Activated B cell treated with CpG ODN at 0.5 μM for 24 hours (primary cell): ENCODE measurements at places on chromosomes 11 and 22.

DNA sequence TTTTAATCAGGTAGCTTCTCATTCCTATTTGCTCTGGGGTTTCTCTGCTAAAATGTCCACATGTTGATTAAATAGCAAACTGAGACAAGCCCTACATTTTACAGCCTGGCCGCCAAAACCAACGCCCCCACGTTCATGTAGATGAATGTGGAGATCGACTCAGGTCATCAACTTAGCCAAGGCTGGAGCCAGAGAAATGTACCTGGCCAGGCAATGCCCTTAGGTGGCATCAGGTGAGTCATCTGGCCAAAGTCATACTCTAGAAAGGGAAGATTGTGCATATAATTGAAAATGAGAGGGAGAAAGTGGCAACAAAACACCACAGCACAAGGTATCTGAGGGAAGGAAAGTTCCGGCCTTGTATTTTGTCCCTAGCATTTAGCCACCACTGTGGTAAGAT lies 37.1 kb upstream of the CCDC89 start:
- no peak for DNase-seq

DNA sequence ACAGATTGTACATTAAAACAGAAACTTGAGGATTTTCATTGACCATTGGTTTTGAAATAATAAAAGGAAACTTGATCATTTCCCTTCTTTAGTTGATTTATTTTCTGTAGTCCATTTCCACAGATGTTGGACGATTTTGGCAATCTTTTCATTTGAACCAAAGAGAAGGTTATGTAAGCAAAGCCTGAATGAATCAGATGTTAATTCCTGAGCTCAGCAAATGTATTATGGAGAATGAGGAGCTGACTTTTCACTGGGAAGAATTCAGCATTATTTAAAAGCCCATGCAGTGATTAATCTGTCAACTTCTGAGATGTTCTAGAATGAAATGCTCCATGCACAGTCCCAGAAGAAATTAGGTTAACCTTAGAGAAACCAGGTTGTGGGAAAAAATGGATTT lies 29.0 kb downstream of the ELMOD1 start:
- no peak for DNase-seq

DNA sequence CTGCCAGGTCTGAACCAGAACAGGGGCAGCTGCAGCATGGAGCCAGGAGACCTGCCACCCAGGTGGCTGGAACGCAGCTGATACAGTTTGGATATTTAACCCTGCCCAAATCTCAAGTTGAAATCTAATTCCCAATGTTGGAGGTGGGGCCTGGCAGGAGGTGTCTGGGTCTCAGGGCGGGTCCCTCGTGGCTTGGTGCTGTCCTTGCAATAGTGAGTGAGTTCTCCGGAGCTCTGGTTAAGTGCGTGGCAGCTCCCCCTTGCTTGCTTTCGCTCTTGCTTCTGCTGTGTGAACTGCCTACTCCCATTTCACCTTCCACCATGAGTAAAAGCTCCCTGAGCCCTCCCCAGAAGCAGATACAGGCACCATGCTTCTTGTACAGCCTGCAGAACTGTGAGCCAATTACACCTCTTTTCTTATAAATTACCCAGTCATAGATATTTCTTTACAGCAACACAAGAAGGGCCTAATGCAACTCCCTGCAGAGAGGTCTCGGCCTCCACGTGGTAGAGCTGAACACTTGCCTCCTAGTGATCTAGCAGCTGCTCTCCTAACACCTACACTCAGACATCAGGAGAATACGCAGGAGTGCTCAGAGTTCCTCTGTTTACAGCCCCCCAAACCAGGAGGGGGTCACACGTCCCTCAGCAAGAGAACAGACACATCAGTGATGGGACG lies 203.7 kb downstream of the CTTN start:
- no peak for DNase-seq

- DNase-seq: no peak
These were observed 45.3 kb downstream of the CHRDL2 start for GRCh38 chr11:74685905-74686304.

DNA sequence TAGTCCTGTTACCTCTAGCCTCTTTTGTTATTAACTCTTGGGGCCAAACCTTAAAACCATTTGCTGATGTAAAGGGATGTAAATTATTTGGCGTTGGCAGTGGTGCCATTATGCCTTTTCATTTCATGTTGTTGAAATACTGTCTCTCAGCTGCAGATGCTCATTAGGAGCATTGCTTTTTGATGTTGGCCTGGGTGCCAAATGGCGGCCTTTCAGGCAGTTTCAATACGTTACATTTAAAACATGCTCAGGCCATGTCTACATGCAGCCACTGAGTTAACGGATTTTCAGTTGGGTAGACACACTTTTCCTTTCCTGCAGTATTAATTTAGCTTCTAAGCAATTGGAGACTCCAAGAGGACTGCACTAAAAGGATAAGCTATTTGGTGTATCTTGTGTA lies 5.3 kb downstream of the NCAM1 start:
- DNase-seq: no peak

GRCh38 chr22:49398646-49399045 lies 429.0 kb downstream of the BRD1 start:
- no peak for DNase-seq

GRCh38 chr11:10388574-10388973 lies 66.5 kb upstream of the AMPD3 start:
- no peak for DNase-seq

DNA sequence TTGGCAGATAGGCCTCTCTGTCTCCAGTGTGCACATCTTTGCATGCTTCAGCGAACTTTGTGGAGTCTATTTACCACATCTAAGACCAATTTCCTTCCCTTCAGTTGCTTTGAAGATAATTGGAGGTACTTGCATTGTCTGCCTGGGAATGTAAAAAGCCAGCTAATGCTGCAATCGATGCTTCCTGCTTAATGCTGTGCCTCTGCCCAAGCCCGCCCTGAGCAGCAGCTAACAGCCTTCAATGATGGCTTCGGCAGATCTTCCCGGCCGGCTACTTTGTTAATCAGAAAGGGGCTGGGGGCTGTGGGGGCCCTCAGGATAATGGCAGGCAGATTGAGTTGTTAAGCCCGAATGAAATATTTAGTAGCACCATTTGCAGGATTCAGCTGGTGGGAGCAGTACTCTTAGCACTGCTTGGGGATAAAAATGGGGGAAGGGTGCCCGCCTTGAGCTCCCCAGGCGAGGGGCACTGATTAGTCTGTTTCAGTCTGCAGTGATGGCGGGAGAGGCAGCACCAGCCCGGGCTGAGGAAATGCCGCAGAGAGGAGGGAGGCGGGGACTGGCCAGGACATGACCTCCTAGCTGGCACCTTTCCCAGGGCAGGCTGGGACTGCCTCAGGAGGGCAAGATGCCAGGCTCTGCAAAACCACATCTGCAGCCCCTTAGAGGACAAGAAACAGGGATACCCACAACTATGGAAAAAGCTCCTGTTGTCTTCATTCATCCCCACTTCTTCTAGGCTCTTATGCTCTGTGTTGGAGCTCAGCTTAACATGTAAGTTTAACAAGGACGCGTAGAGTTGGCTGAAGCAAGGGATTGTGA lies 460.0 kb downstream of the BUD13 start:
- no peak for DNase-seq

DNA sequence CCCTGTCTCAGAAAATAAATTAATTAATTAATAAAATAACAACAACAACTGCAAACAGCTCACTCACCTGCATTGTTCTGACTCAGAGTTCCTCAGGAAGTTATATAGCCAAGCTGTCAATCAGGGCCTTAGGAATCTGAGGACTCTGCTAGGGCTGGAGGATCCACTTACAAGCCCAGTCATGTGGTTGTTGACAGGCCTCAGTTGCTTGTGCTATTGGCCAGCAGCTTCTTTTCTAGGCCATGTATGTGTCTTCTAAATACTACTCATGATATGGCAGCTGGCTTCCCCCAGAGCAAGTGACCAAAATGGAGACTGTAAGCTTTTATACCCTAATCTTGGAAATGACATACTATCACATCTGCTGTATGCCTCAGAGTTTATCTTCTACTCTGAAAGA lies 20.8 kb upstream of the ATP5MG start:
- DNase-seq: no peak

DNA sequence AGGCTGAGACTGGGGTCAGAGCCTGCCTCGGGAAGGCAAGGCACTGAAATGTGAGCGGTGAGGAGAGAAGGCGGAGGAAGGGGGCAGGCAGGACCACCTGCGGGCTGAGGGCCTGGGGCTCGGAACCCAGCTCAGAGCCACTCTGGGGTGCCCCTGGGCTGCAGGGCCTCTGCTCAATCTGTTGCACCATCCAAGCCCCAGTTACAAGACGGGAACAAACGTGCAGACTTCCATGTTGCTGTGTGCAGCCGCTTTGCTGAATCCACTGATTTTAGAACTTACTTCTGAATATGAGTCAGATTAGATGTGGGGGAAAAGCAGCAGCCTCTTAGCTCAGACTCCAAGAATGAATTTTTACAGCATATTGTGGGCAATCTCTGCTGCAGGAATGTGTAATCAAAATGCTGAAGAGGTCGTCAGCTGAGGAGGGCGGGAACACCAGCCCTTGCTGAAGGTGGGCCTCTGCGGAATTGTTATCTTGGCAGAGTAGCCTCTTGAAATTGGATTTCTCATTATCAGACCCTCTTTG lies 21.6 kb downstream of the PARVG start:
- DNase-seq: no peak
